ENCODE measurements at places on chromosomes 12 and 14.

DNA sequence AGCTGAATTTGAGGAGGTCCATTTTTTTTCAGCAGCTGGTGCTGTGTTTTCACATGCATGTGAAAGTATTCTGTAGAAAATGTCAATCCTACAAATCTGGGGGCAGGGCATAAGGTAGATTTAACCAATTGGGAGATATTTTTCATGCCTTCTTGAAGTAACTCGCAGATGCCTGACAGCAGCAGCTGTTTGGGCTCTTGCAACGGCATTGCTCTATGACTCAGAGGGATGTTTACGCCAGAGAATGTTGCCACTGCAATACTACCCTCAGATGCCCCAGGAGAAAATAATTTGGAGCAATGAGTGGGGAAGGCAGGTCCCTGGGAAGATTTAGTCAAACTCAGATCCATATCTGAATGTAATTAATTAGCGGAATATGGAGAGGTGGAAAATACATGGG lies 42.5 kb upstream of the MYBPC1 start:
- DNase-seq: no peak

DNA sequence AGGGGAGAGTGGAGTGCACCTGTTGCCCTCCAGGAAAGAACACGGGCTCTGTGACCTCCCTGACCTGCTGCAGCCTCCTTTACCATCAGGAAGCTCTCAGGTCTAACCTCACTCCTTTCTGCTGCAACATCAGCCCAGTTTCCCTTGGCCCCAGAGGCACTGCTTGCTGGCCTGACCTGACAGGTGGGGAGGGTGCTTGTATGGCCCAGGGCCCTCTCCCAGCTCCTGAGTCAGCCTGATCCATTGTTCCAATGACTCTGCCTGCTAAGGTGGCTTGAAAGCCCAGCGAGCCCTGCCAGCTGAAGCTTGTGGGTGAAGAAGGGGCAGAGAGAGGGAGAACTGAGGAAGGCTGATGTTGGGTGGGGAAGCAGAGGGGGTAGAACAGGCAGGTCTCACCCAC lies 13.2 kb upstream of the KRT78 start:
- DNase-seq: no peak

- DNase-seq: peak; percentile 11
These were observed 9.7 kb upstream of the KRT81 start for GRCh38 chr12:52300796-52301691.

GRCh38 chr12:73867147-73867546 lies 670.5 kb upstream of the ATXN7L3B start:
- no peak for DNase-seq

GRCh38 chr14:99733540-99734405 lies 49.7 kb downstream of the CYP46A1 start:
- peak; percentile 11 for DNase-seq

DNA sequence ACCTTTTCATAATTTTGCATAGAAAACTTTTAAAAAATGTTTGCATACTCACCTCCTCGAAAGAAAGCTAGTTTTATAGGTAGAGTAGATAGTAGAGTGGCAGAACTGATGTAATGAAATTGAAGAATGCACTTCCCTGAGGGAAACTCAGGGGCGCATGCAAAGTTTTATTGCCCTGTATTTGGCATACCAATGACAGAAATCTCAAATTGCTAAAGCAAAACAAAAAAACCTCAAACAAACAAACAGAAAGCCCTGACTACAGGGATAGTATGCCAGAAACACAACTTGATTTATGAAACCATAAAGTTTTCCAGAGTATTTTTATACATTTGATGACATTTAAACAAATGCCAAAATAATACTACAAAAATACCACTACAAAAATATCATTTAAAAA lies 1.8 kb downstream of the RASSF9 start:
- no peak for DNase-seq

- no peak for DNase-seq
These were observed 46.2 kb downstream of the ABCC9 start for GRCh38 chr12:21894792-21895595.

DNA sequence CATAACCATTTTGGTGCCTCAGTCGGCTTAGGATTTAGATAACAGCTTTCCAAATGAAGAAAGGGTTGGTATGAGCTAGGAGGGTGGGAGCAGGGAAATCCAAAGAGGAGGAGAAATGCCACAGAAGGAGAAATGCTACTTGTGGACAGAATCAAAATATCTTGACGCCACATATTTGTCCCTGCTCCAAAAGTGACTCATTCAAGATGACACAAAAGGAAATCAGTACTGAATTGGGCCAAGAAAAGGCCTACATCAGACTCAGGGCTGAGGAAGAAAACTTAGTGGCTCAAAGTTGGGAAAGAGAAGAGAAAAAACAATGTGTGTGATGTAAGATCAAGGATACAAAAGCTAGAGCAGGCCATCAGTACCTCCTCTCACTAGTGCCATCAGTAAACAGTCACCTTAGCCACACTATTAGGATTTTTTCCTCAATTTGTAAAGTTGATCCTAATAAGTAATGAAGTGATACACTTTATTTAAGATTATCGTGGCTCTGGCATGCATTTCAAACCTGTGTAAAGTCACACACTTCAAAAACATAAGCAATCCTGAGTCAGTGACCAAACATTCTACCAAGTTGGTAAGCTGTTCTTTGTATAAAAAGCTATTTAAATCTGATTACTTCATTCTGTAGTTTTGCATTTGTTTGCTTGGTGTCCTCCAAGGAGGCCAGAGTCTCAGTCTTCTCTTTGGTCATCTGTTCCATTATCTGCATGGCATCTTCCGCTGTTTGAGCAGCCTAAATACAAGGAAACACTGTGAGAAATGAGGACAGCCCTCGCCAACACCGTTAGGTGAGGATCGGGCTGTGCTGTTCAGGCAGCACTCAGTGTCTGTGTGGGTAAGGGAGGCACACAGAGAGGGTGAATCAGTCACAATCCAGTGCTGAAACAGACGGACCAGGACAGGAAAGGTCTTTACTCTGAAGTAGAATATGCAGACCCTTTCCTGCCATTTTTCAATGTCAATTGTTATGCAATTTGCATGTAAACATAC lies 52.6 kb upstream of the VPS33A start:
- DNase-seq: no peak

DNA sequence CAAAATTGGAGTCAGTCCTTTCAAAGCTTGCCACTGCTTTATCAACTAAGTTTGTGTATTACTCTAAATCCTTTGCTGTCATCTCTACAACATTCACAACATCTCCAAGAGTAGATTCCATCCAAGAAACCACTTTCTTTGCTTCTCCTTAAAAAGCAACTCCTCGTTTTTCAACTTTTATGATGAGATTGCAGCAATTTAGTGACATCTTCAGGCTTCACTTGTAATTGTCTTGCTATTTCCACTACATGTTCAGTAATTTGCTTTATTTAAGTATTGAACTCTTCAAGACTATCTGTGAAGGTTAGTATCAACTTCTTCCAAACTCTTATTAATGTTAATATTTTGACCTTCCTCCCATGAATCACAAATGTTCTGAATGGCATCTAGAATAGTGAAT lies 747.9 kb downstream of the TMTC2 start:
- DNase-seq: no peak

- DNase-seq: no peak
These were observed 19.3 kb upstream of the SERPINA6 start for GRCh38 chr14:94342334-94342934.

DNA sequence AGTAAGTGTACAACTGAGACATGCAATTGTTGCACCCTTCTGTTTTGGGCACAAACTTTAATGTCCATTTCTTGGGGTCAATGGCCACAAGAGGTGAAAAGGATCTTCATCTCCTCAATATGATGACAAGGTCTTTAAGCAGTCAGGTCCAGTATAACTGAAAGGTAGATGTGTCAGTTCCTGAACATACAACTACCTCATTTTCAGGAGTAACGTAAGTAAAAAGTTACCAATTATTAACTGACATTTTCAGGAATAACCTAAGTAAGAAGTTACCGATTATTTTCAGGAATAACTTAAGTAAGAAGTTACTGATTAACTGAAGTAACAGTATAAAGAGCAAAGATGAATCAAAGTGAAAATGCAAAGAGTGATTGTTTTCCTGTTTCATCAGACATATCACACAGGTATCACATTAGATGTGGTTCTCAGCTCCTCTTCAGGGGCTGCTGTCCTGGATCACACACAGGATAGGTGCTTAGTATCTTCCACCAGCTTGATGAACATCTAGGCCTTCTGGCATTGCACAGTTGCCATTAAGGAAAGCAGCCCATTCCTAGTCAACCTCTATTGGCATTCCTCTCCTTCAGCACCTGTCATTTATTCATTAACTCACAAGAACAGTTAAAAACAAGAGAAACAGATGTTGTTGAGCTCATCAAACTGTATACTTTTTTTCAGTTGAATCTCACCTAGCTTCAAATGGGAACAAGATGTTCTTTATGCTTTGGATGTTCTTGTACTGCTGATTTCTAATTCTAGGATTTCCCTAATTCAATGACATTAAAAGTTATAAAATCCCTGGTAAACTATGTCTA lies 200.0 kb downstream of the FOXG1 start:
- no peak for DNase-seq

DNA sequence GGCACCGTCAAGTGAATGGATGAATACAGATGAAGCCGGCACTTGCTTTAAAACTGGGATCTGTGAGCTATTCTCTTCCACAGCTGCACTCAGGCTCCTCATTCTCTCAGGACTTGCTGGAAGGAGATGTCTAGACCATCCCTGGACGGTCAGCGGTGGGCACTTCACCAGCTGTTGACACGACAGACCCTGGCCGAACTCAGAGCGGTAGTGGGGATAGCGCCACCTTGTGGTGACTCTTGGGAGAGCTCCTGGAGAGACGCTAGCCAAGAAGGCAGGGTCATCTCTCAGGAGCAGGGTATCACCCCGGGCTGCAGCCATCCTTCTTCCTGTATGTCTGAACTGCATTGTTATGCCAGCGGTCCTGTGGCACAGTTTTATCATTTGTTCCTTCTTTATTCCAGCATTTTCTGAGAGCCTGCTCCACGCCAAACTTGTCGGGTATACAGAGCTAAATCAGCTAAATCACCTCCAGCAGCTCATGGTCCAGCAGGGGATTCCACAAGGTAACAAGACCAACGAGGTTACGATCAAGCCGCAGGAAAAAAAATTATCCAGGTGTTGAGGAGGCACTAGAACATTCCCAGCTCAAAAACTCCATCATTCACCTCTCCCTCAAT lies 10.0 kb downstream of the WNT1 start:
- peak; percentile 84 for DNase-seq

DNA sequence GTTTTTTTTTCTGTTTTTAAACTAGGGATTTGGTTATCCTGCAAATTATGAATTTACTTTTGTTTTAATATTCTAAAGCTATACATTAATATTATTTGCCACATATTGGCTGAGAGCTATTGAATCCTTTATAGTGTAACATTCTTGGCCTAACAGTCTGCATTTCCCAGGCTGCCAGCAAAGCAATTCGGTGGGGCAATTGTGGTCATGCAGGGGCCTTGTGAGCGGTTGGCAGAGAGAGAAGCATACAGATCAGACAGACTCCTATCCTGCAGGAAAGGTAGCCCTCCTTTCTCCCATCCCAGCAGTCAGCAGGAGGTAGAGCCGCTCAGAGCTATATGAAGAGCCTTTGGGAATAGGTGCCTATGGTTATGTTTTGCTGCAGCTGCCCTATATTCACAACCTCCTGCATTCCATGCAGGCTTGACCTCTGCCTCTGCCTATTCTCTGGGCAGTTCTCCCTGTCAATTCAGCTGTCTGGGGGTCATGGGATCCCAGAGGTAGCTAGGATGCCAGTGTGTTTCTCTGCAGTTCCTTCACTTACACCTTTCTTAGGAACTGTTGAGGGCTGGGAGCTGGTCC lies 144.7 kb downstream of the GPHN start:
- DNase-seq: no peak

- DNase-seq: peak; percentile 69
These were observed 589.3 kb upstream of the TMEM132C start for GRCh38 chr12:127677537-127678131.

GRCh38 chr14:24095271-24096068 lies 1.4 kb downstream of the PCK2 start:
- peak; percentile 65 for DNase-seq

GRCh38 chr14:71498212-71498611 lies 434.0 kb upstream of the RGS6 start:
- DNase-seq: no peak

GRCh38 chr14:88386256-88386794 lies 868 bp downstream of the SPATA7 start:
- no peak for DNase-seq

- DNase-seq: no peak
These were observed 148.9 kb downstream of the PPM1H start for GRCh38 chr12:62785941-62786559.

DNA sequence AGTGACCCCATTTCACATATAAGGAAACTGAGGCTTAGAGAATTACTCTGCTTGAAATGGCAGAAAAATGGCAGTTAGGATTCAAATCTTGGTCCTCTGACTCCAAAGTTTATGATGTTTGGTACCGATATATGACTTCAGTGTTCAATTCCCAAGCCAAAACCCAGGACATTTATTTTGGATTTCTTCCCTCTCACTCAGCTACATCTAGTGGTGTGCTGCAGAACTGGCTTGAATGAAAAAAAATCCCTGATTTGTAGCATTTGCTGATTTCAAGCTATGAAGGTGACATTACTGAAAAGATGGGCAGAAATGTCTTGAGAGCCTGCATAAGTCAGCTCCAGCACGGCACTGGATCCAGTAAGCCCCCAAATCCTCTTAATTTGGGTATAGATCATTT lies 106.4 kb downstream of the EFCAB11 start:
- DNase-seq: no peak

DNA sequence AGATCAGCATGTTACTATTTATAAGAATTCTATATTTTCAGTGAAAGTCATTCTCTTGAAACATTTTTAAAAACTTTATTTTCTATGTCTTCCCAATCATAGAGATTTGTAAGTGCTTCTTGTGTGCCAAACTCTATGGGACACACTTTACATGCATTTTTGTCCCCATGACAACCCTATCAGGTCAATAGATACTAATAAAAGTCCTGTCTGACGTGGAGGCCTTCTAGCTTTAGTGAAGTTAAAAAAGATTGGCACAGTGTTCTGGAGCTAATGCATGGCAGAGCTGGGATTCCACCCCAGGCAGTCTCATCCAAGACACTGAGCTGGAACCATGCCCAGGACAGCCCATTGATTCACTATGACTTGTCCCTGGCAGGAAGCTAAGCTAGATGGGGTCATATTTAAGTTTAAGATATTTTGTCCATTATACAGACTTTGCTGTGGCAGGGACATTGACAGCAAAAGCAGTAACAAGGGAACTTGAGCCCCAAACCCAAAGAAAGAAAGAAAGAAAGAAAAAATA lies 28.1 kb downstream of the TTC6 start:
- no peak for DNase-seq

DNA sequence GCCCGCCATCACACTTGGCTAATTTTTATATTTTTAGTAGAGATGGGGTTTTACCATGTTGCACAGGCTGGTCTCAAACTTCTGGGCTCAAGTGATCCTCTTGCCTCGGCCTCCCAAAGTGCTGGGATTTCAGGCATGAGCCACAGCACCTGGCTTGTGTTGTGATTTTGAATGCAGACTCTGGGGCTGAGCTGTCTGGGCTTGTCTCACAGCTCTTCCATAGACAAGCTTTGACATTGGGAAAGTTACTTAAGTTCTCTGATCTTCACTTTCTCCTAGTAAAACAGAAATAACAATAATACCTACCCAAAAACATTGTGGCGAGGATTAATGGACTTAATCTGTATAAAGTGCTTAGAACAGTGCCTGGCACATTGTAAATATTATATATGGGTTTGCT lies 36.0 kb downstream of the TMBIM6 start:
- DNase-seq: no peak

Measured in activated naive CD4-positive, alpha-beta T cell treated with anti-CD3 and anti-CD28 coated beads, Interleukin-2, amount 10 ng/mL, durations not matched to agents 7 days and 5 days (primary cell).